NCI-H1105 treated with DMSO at 0.1 percent for 48 hours (cell line): ENCODE measurements at places on chromosomes 6 and 20.

DNA sequence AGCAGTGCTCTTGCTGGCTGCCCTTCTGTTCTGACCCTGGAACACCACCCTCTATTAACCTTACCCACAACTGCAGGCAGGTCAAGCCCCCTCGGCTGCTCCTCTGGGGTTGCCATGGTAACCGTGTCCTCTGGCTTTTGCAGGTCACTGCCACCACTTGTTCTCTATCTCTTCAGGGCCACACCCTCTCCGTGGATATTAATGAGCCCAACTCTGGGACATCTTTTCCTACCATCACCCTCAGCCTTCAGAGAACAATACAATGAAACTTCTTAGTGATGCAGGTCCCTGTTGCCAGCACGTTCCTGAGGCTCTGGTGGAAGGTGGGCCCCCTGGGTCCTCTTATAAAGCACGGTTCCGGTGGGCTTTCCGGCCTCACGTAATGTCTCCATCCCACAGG lies 30.8 kb upstream of the MICB start:
- no peak for DNase-seq

DNA sequence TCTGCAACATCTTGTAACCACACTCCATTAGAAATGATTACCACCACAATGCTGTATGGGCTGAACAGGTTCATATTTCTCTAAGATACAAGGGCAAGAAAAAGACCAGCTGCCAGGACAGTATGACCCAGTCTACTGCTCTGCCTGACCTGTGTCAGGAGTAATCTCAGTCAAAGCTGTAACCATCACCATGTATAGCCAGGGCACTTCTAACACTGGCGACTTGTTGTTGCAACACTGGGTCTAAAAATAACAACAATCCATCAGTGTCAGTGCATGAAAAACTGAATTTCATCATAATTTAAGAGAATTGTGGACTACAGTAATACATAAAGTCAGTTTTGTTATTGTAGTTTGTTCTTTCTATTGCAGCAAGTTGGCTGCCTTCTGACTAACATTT lies 738.6 kb upstream of the ADGRB3 start:
- no peak for DNase-seq

DNA sequence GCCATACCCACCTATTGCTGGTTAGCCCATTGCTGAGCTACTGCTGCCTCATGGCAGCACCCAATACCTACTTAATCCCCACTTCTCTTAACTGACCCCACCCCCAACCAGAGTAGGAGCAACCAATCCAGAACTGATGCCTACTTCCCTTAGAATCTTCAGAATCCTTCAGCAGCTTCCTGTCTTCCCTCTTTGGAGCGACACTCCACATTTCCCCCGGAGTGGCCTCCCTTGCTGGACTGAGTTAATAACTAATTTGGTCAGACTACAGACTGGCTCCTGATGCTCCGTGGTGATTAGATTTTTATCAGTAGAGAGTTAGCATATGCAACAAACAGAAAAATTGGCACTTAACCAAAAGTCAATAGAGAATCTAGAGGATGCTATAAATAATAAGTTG lies 51.2 kb upstream of the UBR2 start:
- DNase-seq: no peak

GRCh38 chr6:47091886-47092668 lies 49.9 kb upstream of the ADGRF1 start:
- no peak for DNase-seq

DNA sequence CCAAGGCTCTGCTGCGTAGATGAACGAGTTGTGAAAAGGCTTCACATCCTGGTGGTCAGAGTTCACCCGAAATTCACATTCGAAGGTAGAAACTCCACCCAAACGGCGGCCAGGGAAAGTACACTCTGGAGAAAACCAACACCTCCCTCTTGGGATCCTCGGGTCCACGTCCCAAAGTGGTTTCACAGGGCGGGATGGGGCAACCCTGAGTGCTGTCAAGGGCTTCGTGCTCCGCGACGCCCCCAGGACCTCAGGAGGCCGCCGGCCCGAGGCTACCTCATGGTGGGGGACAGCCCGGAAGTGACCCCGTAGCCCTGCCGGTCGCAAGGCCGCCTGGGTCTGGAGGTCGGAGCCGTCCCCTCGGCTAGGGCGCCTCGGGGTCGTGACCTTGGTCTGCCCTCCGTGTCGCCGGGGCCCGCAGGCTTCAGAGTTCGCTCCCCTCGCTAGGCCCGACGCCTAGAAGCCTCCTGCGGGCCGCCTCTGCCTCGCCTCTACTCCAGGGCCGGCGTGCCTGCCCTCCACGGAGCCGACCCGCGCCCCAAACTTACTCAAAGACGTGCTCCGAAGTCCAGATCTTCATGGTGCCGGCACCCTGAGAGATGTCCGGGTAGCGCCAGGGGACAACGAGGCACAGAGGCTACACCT lies at the start of gene PRELID3B:
Gene PRELID3B, minus strand, starts transcription at position 636 of the 645 bp plus-strand sequence. Its CDS starts 56 bp downstream, at position 580.
- DNase-seq: no peak

GRCh38 chr6:165580136-165580535 lies 82.9 kb downstream of the PDE10A start:
- no peak for DNase-seq

- no peak for DNase-seq
These were observed 34.8 kb downstream of the F13A1 start for GRCh38 chr6:6285679-6286078.

DNA sequence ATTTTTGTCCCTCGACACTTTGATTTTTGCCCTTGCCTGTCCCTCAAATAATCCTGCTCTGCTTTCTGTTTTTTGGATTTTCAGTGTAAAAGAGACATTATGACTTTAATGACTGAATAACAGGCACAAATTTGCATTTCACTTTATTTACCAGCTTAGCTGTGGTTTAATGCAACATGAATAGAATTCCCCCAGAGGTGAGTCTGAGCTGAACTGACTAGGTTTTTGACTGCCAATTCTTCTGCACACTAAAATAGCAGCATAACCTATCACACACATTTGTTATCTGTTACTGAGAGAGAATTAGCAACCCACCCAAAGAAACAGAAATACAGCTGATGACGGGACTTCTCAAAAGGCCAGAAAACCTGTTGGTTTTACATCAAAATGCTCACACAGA lies 3.9 kb upstream of the RBM24 start:
- no peak for DNase-seq

DNA sequence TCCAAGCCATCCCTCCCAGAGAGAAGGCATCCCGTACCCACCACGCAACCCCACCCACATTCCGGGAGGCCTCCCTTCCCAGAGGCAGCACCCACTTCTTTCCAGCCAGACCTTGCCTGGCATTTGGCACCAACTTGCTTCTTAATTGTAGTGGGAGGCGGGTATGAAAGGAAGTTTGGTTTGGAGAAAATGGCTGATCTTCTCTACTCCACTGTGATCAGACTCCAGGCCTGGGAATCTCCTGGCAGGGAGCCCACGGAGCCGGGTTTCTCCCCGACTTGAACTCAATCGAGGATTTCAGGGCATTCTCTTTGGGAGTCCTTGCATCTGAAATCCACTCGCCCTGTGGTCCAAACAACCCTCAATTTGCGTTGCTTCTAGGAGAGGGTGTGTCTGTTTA lies 107.1 kb downstream of the ZDHHC14 start:
- no peak for DNase-seq

GRCh38 chr6:116447496-116448011 lies 13.6 kb upstream of the CALHM6 start:
- no peak for DNase-seq

DNA sequence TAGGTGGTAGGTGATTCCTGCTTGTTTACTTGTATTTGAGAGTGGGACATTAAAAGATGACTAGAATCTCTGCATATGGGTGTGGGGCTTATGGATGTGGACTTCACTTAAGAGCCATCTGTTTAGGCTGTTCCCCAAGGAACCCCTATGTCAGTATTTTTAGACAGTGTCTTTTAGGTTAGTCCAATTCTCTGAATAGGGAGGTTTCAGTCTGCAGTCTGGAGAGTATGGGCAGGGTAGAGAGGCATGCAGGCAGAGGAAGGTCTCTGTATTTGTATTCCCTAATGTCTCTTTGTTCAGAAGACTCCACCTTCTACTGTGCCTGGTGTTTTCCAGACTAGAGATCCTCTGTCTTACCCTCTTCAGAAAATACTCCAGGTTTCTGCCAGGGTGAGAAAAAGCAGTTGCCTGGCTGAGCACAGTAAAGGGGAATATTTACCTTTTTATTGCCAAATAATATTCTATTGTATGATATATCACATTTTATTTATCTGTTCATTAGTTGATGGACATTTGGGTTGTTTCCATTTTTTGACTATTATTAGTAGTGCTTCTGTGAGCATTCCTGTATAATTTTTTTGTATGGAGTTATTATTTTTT lies 19.1 kb downstream of the SLX4IP start:
- no peak for DNase-seq

GRCh38 chr6:44590471-44590870 lies 203.0 kb downstream of the CDC5L start:
- DNase-seq: no peak

- DNase-seq: peak; percentile 95
These were observed 220.5 kb upstream of the PMEPA1 start for GRCh38 chr20:57930351-57930750.

GRCh38 chr20:63328718-63329275 lies 32.4 kb downstream of the CHRNA4 start:
- no peak for DNase-seq

DNA sequence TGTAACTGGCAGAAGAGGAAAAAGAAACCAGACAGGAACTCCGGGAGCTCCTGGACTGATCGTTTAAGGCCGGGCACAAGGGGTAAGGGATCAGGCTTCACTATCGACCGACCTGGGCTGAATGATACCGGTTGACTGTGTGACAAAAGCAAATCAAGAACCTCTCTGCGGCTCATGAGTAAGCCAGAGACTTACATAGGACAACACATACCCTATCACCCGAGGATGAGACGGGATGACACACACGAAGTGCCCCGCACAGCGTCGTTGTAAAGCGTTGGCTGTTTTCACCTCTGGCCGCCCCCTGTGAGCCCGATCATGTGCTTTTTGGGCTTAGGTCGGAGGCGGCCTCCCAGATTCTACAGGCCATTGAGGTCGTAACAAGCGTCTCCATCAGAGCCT lies 695 bp upstream of the TGIF2 start:
- DNase-seq: no peak

DNA sequence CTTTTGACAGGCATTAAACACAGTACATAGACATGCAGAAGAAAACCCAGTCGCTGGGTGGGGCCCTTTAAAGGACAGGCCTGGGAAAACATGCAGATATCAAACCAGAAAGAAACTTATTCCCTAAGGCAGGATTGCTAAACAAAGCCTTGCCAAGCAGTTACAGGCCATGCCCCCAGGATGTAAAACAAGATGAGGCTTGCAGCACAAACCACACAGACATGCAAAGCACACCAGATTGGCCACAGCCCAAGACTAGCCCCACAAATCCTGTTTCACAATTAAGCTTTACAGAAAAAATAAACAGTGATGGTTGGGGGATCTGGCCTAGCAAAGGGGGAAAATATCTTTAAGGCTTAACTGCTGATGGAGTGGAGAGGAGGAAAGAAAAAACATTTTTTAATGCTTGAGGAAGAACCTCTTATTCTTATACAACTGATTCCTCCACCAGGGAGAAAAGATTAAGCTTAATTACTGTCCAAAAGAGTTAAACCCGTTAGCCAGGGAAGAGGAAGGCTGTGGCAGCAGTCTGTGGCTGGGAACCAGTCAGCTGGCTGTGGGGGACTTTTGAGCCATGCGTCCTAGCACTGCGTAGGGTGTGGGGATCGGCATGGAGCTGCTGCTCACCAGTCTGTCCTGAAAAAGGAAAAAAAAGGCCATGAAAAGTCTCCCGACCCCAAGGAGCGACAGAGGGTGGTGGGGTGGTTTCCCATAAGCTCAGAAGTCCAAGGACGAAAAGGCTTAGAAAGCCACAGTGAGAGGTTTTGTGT lies 28.4 kb downstream of the COL19A1 start:
- DNase-seq: peak; percentile 77

- DNase-seq: peak; percentile 76
These were observed 149.8 kb upstream of the PCSK2 start for GRCh38 chr20:17077030-17077429.

DNA sequence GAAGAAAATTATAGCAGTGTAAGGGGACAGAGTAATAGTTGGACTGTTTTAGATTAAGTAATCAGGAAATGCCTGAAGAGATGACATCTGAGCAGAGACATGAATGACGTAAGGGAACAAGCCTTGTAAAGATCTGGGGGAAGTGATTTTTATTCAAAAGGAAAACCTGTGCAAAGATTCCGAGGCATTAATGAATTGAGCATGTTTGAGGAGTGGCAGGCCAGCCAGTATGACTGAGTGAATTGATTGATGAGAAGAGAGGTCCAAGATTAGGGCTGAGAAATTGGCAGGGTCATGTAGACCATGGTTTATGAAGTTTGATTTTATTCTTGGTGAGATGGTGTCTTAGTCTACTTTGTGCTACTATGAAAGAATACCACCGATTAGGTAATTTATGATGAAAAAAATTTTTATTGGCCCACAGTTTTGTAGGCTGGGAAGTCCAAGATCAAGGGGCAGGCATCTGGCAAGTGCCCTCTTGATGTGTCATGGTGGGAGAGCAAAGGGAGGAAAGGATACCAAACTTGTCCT lies 95.1 kb downstream of the LIN28B start:
- DNase-seq: no peak

- DNase-seq: no peak
These were observed 15.4 kb upstream of the ARHGAP18 start for GRCh38 chr6:129725341-129725740.

DNA sequence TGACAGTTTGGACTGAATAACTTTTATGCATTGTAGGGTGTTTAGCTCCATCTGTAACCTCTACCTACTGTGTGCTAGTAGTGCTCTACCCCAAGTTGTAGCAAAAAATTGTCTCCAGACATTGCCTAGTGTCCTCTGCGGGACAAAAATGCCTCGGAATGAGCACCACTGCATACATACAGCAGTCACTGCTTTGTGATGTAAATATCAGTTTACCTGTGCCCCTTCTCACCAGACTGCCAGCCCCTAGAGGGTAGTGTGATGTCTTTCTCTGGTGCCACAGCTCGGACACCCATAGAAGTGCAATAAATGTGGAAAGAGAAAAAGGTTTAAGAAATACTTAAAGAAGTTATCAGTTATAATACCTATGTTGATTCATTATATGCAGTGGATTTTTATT lies 25.1 kb downstream of the TMEM200A start:
- DNase-seq: no peak

DNA sequence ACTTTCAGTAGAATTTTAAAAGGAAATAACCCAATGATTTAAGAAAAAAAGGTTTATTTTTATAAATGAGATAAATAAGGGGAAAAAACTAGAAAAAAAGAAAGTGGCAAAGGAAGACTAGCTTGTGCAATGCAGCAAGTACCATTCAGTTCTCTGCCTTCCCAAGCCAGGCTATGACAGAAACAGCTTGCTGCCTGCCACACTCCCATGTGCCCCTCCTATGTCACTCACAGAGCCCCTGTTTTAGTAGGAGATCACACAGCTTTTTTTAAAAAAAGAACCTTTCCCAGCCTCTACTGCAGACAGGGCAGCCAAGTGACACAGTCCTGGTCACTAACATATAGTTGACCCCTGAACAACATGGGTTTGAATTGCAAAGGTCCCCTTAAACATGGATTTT lies 13.5 kb downstream of the TBC1D7 start:
- DNase-seq: no peak

- peak; percentile 29 for DNase-seq
These were observed 39.0 kb downstream of the HLA-A start for GRCh38 chr6:29981211-29981812.
